ENCODE measurements at places on chromosomes 12 and 14.

- no peak for ATAC-seq
Measured at GRCh38 chr12:122948605-122949004, 17.7 kb downstream of the ABCB9 start.

GRCh38 chr14:33063521-33063920 is 124.8 kb downstream of the NPAS3 start:
- ATAC-seq: no peak

GRCh38 chr12:94690198-94690771 is 39.9 kb upstream of the TMCC3 start:
- no peak for ATAC-seq

- peak; percentile 34 for ATAC-seq
Measured at GRCh38 chr12:93163260-93164036, 214.3 kb upstream of the NUDT4 start.

DNA sequence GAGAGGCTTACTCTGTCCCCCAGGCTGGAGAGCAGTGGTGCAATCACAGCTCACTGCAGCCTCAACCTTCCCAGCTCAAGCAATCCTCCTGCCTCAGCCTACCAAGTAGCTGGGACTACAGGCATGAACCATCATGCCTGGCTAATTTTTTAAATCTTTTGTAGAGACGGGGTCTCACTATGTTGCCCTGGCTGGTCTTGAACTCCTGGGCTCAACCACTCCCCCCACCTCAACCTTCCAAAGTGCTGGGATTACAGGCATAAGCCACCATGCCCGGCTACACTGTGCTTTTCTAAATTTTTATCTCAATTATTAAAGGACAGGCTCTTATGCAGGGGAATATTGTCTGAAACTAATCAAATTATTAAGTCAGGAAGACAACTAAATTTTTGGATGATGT is 44.6 kb downstream of the EML1 start:
- no peak for ATAC-seq

- no peak for ATAC-seq
Measured at GRCh38 chr14:58575956-58576355, 61.8 kb upstream of the DACT1 start.

- ATAC-seq: peak; percentile 82
Measured at GRCh38 chr14:61837336-61838229, 75.4 kb downstream of the SNAPC1 start.

DNA sequence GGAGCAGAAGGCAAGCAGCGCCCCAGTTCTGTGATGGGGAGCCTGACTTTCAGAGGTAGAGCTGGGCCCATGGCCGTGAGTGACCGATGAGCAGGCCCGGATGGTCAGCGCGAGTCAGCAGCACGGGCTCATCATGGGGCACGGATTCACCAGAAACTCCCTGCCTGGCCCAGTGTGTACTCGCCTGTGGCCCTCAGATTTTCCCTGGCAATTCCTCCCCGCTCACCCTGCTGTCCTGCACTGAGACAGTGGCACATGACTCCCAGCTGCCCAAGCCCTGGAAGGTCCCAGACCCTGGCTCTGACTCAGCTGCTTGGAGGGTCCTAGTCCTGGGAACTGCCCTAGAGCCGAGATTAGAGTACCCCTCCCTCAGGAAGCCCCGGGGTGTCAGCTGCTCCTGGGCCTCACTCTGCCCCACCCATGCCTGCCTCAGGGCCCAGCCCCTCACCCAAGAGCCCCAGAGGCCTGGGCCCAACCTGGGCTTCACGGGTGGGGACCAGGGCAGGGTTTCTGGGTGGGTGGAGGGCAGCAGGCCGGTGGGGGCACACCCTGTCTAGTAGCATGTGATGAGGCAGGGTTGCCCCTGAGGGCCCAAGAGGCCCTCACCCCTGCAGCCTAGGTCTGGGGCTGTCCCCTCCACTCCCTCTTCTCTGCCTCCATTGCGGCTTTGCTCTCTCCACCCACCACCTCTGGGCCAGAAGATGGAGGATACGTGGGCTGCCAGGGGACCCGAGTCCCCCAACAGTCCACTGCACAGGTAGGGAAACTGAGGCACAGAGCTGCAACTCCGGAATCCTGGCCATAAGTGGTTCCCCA is 8.4 kb downstream of the TRMT61A start:
- no peak for ATAC-seq

GRCh38 chr14:50061664-50062437 is 54.5 kb downstream of the VCPKMT start:
- peak; percentile 90 for ATAC-seq

- no peak for ATAC-seq
Measured at GRCh38 chr14:50260511-50260910, 29.1 kb upstream of the SOS2 start.

DNA sequence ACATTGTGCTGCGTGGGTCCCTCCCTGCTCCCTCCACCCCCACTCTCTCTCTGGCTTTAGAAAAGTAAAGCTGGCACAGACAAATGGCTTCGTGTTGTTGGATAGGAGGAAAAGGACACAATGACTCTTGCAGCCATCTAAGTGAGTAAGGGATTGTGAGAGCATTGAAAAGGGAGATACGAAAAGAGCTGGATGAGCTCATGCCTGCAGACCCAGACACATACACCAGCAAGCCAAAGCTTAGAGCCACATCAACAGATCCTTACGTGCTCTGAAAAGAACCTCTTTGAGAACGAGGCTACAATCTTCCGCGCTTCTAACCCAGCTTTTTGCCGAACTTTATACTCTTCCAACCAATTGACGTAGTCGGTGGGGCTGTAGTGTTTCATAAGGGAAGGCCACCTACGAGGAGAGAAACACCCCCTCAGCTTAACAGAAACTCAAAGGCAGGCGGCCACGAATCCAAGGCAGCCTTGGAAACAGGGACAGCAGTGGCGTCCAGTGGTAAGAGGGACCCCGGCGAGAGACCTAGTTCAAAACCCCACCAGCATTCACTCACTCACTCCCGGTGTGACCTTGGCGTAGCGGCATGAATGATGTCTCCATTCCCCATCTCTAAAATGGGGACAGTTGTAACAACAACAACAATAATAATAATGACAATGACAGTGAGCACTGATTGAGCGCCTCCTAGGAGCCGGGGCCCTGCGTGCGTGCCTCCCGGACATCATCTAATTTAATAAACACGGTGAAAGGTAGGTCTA is 1.1 kb downstream of the FBXO21 start:
- ATAC-seq: no peak

DNA sequence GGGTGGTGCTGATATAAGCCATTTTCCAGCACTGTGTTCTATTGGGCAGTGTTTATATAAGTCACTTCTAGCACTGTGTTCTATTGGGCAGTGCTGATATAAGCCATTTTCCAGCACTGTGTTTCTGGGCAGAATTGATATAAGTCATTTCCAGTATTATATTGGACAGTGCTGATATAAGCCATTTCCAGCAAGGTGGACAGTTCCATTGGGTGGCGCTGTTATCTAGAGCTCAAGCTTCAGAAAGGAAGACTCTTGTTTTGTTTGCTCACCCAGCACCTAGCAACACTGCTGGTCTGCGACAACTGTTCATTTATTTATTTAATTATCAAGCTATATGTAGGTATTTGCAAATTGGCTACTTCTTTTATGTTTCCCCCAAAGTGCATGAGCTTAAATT is 690.3 kb downstream of the AACS start:
- no peak for ATAC-seq

- no peak for ATAC-seq
Measured at GRCh38 chr12:45310627-45310968, 94.7 kb downstream of the ANO6 start.

- no peak for ATAC-seq
Measured at GRCh38 chr12:79857675-79858074, 77.2 kb downstream of the PPP1R12A start.

DNA sequence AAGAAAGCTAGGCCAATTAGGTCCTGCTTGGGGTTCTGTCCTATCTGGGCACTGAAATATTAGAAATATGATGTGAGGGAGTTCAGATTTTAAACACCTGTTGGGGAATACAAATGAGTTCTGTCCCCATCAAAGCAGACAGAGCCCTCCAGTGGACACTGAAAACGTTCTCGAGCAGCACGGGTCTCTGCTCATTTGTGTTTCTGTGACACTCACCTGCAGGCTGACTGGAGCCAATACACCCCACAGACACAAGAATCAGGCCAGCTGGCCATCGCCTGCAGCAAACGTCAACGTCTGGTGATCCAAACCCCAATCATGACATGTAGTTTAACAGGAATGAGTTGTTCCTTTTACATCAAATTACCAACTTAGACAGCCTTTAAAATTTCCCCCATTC is 493.4 kb upstream of the TMEM132C start:
- ATAC-seq: no peak

DNA sequence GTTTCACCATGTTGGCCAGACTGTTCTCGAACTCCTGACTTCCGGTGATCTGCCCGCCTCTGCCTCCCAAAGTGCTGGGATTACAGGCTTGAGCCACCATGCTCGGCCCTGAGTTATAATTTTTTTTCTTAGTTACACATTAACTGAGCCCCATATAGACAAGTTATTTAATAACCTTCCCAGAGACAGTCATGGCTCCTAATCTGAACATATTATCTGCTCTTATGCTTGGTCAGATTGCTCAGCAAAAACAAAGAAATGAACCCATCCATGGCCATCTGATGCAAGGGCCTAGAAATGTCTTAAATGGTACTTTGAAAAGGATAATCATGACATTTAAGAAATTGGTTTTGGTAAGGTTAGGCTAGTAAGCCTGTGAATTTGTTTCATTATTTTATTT is 13.0 kb downstream of the SAMD15 start:
- no peak for ATAC-seq

DNA sequence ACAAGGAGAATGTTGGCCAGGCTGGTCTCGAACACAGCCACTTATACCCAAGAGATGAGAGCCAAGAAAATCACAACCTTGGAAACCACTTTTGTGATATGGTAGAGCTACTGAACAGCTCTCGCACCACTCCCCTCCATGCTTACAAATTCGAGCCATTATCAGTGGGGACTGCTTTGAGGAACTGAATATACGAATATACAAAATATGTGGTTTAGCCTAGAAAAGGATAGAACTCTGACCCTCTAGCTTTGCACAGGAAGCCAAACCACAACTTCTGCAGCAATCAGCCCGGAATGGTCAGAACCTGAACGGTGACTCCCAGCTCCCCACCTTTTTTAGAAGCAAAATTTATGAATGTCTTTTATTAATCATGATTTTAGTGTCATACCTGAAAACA is 129.8 kb upstream of the TMEM132C start:
- ATAC-seq: peak; percentile 88
